ENCODE measurements at places on chromosomes 5 and 9. TPM values are rescaled to one million over a fixed set of nuclear protein-coding genes. Genes with fewer than 3 reads are reported as not detected.

- DNase-seq, result no peak
These were observed 155.0 kb downstream of the PBX3 start for GRCh38 chr9:125902214-125902613.

DNA sequence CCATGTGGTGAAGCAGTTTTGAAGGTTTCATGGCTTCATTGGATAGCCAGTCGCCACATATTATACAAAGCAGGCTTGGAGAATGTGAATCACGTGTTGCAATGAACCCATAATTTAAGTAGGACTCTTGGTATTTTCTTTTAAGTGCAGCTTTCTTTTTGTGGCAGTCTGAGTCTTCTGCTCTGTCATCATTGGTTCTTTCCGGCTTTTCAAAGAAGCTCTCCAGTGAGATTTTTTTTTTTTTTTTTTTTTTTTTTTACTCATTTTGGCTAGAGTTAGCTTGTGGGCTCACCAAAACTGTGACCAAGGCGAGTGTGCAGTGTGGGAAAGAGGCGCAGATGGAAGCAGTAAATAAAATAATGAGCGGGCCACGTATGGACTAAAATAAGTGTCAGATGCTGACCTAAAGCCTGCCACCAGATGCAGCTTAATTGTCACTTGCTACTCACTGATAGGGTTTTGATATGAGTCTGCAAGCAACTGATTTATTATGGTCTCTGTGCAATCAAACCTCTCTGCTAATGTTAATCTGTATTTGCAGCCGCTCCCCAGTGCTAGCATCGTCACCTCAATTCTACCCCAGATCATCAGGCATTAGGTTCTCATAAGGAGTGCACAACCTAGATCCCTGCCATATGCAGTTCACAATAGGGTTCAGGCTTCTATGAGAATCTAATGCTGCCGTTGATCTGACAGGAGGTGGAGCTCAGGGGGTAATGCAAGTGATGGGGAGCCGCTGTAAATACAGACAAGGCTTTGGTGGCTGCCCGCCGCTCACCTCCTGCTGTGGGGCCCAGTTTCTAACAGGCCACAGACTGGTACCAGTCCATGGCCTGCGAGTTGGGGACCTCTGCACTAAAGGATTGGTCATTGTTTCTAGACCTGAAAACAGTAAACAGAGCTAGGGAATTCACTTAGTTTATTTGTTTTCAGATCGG lies 45.5 kb upstream of the LARP1 start:
- no peak for DNase-seq

The NUTM2F gene
- total RNA-seq, result not detected

DNA sequence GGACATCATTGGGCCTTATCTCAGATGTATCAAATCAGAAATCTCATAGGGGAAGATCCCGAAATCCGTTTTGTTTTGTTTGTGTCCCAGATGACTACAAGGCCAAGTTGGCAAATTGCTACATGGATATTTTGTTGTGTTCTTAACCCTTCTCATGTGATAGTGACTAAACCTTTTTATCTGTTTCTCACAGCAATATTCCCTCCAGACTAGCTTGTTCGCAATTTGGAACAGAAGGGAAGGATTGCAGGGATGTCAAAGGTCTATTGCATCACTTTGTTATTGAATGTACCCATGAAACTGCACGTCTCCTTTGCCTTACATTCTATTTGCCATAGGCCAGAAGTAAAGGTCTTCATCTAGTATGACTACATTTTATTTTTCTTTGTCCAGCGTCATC lies 453.9 kb downstream of the NFIB start:
- DNase-seq, result no peak

GRCh38 chr5:16321284-16321683 lies 141.7 kb upstream of the MARCHF11 start:
- DNase-seq, result no peak

GRCh38 chr5:108148715-108149139 lies 233.2 kb downstream of the FBXL17 start:
- no peak for DNase-seq

DNA sequence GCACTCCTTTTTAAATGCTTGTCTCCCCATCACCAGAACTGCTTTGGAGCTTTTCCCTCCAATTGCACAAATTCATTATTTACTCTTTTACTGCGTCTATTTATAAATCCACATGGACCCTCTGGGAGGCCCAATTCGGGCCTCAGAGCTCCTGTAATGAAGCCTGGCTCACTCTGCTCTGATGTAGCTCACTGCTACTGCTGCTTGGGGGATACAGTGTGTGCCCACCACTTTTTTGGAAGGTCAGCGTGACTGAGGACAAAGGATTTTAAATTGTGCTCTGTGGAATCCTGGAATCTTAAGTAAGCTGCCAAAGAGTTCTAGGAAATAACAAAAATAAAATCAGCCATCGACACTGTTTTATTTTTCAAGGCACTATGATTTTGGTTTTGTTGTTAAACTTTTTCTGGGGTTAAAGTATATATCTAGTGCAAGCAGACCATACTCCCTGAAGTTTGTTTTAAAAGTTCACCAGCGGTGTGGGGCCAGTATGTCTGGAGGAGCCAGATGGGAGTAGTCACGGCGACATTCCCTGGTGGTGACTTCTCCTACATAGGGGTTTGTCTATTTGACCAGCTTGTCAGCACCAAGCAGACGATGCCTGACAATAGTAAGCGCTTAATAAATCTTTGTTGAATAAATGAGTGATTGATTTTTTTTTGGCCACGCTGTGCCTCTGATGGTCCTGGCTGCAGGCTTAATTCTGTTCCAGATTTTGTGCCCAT lies 142.8 kb downstream of the TMEM38B start:
- DNase-seq, result no peak

All from cardiac septum (tissue), 1 donor.